RKO (cell line): ENCODE measurements at places on chromosomes 3 and 15.

- DNase-seq, result no peak
Measured at GRCh38 chr3:71254281-71255057, 329.1 kb downstream of the FOXP1 start.

- no peak for DNase-seq
Measured at GRCh38 chr15:98412852-98413251, 235.5 kb upstream of the IGF1R start.

DNA sequence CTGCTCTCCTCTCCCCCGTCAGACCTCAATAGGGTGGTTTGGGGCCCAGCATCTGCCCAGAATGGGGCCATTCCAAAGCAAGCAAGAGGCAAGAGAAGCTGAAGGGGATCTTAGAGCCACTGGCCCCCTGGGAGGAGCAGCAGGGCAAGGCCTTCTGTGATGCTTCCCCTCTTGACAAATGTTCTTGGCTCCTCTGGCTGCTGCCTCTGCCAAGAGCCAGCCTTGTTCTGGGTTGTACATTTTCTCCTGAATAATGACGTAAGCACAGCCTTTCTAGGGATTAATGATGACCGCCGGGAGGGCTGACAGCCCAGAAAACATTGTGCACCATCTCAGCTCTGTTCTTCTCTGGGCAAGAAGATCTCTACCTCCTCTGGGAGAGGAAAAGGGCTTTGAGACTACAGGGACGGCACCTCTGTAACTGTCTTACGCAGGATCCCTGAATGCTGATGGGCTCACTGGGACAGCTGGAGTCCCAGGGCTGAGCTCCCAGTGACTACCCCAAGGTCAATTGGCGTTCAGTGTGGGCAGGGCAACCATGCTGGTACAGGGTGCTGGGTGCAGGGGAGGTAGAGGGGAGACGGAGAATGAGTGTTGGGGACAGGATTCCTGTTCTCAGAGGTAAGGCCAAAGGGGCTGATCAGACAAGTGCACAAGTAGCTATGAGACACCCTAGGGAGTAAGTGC lies 253.3 kb downstream of the FAM43A start:
- no peak for DNase-seq

GRCh38 chr3:81749265-81749664 lies 12.2 kb downstream of the GBE1 start:
- DNase-seq, result no peak

DNA sequence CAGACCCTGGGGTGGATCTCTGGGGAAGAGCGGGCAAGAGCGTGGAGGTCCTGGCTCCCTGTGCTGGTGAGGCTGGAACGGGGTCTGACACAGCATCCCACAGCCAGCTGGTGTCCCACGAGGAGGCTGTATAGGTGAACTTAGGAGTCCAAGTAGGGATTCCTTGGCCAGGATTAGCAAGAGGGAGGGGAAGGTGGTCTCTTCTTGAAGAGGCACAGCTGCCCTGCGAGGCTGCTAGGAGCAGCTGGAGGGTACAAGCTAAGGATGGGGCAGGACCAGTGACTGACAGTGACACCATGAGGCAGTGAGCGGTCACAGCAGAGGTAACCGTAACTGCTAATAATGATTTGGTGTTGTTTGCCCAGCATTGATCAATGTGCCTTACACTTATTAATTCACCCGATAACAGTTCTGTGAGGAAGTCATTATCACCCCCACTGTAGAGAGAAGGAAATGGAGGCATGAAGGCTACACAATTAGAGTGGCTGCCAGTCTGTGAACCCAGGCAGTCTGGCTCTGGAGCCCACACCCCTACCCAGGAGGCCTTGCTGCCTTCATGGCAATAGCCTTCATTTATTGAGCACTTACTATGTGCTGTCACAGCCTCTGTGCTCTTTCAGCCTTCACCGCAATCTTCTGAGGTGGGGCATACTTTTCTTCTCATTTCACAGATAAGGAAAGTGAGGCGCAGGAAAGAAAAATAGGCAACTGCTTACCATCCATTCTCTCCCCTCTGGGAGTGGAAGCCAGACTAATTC lies 59.4 kb downstream of the TMEM44 start:
- DNase-seq, result peak; percentile 41

- no peak for DNase-seq
Measured at GRCh38 chr3:141093971-141094684, 43.0 kb downstream of the SPSB4 start.
